MG63 (cell line): ENCODE measurements at places on chromosomes 2 and 18.

- DNase-seq, result no peak
Measured at GRCh38 chr2:229653531-229653930, 60.8 kb downstream of the DNER start.

GRCh38 chr2:132515010-132515409 is 98.4 kb downstream of the GPR39 start:
- DNase-seq, result no peak

DNA sequence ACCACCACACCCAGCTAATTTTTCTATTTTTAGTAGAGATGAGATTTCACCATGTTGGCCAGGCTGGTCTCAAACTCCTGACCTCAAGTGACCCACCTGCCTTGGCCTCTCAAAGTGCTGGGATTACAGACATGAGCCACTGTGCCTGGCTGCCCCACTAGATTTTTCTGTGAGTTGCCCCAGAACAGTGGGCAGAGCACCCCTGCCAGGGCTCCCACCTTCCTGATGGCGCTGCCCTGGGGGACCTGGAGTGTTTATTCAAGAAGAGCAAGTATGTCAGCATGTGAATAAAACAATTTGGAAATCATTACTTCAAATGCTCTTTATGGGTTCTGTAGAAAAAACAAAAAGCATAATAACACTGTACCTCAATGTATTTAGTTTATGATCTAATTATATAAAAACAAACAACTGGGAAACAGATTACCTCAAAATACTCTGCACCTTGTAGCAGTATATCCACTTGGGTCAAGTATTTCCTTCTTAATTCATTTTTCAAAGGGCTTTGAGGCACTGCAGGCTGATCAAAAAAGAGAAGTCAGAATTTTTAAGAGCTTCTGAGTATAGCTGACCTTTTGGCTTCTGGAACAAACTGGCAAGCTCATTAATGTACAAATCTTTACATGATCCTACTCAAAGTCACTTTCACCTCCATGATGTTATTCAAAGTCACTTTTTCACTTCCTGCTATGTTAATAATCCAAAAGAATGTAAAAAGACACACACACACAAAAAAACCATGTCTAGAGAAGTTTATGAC is 8.9 kb downstream of the HJURP start:
- no peak for DNase-seq

GRCh38 chr2:7094231-7094741 is 177.1 kb downstream of the RNF144A start:
- DNase-seq, result no peak

DNA sequence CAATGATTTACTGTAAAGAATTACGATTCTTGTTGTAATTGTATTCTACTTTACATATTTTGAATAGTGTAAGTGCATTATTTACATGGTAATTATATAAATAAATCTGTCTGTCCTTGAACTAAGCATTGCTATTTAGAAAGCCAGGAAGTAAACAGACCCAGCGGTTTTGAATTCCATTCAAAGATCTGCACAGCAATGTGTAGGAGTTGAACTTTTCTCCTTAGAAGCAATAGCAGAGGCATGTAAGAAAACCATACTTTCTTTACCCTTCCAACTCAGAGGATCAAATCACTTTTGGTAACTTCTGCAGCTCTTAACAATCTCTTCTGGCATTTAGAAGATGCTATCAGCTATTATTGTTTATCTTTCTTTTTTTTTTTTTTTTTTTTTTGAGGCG is 109.2 kb upstream of the VRK2 start:
- no peak for DNase-seq

DNA sequence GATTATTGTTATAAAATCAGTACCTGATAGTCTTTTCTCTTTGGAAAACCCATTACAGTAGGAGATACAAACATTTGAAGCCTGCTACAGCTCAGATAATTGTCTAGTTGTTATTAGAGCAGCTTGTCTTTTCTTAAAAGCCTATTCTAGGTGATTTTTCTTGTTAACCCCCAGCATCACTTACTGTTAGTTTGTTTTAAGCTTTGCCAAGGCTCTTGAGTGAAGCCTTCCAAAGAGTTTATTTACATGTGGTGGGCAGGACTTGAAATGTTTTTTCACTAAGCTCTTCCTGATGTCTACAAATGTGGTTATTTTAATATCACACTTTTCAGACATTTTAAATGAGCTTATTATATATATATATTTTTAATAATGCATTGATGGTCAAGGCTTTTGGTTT is 791.3 kb downstream of the PLCL1 start:
- DNase-seq, result no peak

- DNase-seq, result no peak
Measured at GRCh38 chr2:109387221-109387735, 226.5 kb downstream of the SEPTIN10 start.

DNA sequence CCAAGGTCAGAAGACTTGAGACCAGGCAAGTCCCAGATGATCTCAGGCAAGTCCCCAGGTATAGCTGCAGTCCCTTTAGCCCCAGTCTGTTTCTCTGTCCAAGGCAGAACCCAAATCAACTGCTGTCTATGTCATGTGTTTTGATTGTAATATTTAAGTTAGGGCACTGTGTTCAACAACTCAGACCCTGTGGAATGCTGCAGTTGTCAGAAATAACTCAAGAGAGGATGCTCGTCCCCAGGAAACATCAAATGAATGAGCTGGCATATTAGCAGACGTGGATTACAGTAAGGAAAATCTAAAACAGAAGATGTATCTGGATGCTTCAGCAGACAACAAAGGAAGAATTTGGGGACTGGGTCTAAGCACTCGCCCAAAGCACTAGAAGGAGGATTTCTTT is 70.1 kb downstream of the BCL11A start:
- DNase-seq, result no peak
